ENCODE measurements at places on chromosomes 13 and 19.
A peak's percentile ranks its signal among the peaks of the same experiment; 100 is the strongest.

DNA sequence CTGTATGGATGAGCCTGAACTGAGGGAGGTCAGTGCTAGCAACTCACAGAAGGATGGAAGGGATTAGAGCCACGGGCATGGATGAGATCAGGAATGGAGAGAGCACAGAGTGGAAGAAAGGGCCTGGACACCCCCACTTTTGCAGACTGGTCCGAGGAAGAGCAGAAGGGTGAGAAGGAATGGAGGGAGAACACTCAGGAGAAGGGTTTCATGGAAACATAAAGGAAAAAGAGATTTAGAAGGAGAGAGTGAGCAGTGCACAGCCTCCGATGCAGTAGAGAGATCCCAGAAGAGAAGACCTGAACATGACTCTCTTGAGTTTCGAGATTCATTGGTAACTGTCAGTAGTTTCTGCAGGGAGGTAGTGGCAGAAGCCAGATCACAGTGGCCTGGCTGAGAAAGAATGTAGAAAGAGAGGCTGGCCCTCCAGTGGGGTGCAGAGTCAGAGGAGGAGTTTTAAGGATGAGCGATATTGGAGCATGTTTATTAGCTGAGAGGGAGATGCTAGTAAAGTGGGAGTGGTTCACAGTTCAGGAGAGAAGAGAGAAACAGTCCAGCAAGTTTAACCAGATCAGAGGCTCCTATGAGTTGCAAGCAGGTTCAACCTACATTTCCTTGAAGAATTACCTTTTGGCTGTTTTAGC, 108.9 kb downstream of the ZAR1L start:
- H3K36me3 ChIP-seq: peaks cover 8% of the 10 kb centered on the region
- no peaks in the 10 kb centered on the region for H3K27me3 ChIP-seq
- peaks cover 22% of the 10 kb centered on the region for H3K4me1 ChIP-seq
- H3K4me3 ChIP-seq: no peak overlapping the region

GRCh38 chr19:47699360-47699917, 13.8 kb upstream of the EHD2 start:
- H3K27ac ChIP-seq: no peak overlapping the region
- H3K4me3 ChIP-seq: no peak overlapping the region
- H3K36me3 ChIP-seq: peaks cover 47% of the 10 kb centered on the region
- H3K4me1 ChIP-seq: peaks cover 5% of the 10 kb centered on the region
- H3K27me3 ChIP-seq: no peaks in the 10 kb centered on the region

GRCh38 chr13:90302107-90302506, 1045.4 kb upstream of the MIR17HG start:
- no peak overlapping the region for H3K4me3 ChIP-seq
- no peaks in the 10 kb centered on the region for H3K4me1 ChIP-seq
- no peak overlapping the region for H3K27ac ChIP-seq
- peak; percentile 10 for DNase-seq
- no peaks in the 10 kb centered on the region for H3K27me3 ChIP-seq
- no peaks in the 10 kb centered on the region for H3K36me3 ChIP-seq

DNA sequence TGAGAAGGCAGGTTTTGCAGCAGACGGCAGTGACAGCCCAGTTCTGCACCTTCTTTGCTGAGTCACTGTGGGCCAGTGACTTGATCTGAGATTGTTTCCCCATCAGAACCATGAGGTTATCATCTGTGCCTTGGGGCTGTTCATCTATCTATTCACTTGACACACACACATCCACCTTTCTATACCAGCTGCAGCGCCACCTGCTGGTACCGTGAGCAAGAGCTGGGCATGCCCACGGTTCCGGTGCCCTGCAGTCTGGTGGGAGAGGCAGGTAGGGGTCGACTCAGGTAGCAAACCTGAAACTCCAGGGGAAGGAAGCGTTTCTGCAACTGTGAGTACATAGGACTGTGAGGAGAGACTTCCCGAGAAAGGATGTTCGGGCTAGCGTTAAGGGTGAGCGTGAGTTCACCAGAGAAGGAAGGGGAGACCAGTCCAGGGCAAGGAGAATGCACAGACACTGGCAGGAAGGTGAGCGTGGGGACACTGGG, 7.5 kb upstream of the LIN7B start:
- H3K36me3 ChIP-seq: peaks cover 71% of the 10 kb centered on the region
- H3K27ac ChIP-seq: no peak overlapping the region
- H3K4me1 ChIP-seq: no peaks in the 10 kb centered on the region
- no peaks in the 10 kb centered on the region for H3K27me3 ChIP-seq
- peak; percentile 45 for DNase-seq

GRCh38 chr13:99374994-99375737, 68.0 kb upstream of the GPR183 start:
- no peaks in the 10 kb centered on the region for H3K27me3 ChIP-seq
- no peaks in the 10 kb centered on the region for H3K4me1 ChIP-seq
- H3K4me3 ChIP-seq: no peak overlapping the region
- no peak for DNase-seq
- H3K36me3 ChIP-seq: peaks cover 6% of the 10 kb centered on the region
- no peak overlapping the region for H3K27ac ChIP-seq
